ENCODE measurements at places on chromosomes 3 and 15. TPM values are rescaled to one million over a fixed set of nuclear protein-coding genes. Genes with fewer than 3 reads are reported as not detected.

SMCO1 gene
- not detected for total RNA-seq

DNA sequence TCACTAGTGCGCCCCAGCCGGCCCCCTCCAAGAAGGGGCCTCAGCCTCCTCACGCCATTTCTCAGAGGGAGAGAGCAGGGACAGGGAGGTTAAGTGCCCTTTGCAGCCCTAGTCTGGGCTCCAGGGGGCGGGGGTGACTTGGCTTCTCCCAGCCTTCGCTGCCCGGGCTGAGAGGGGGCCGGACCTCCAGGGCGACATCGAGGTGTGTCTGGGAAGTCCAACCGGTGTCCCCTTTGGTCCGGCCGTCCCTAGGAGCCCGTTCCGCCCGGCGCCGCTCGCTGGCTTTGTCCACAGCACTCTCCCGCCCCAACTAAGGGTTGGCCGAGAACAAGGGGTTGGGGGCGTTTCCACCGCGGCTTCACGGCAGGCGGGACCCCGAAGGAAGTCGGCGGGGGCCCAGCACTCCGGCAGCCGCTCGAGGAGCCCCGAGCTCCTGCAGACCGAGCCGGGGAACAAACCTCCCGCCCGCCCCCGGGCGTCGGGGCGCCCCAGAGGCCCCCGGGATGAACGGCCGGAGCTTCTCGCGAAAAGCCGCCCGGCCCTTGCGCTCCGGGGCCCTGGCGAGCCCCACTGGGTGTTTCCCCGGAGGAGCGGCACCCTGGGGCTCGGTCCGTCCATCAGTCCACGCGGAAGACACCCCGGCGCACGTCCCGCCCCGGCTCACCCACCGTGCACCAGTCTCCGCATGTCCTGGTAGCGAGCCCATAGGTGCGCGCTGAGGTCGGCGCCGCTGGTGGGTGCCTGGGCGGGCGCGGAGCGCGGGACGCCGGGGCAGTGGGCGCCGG is 627 bp downstream of the NT5DC2 start:
- no peak for DNase-seq

DNA sequence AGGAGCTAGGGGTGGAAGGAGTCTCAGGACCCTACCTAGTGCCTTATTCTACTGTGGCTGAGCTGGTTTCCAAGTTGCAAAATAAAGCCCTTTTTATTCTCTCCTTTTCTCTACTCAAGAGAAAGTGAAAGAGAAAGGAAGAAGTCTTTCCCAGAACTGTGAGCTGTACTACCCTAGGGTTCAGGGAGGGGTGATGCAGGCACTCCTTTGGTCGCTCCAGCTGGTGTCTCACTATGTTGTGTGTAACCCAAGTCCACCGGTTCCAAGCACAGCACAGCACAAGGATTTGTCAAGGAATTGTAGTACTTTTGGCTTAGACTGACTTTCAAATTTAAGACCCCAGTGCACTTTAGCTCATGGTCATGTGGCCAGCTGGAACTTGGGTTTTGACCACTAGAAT is 1721.7 kb downstream of the OTOL1 start:
- DNase-seq: no peak

DNA sequence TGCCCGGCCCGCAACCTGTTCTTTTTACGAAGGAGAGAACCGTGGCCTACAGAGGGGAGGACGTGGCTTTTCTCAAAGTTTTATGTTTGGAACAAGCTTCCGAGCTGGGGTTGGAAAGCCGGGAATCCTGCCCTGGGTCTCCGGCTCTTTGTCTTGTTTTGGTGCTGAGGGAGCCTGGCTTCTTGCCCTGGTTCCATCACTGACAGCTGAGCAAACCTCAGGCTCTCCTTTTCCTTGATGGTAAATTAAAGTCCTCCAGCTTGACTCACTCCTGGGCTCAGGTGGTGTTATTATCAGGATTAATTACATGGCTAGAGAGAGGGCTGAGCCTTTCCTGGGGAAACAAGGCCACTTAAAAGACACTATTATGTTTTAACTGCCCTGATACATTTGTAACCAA is 289.5 kb upstream of the RGMA start:
- DNase-seq: no peak

GRCh38 chr3:160106905-160107861 is 118.0 kb upstream of the C3orf80 start:
- DNase-seq: no peak

GRCh38 chr15:80323285-80323684 is 71.3 kb upstream of the CTXND1 start:
- no peak for DNase-seq

Measured in bronchial epithelial cell (primary cell).